ENCODE measurements at places on chromosomes 3 and 15.

GRCh38 chr3:25817638-25818037, 27.7 kb downstream of the OXSM start:
- no peak for DNase-seq

DNA sequence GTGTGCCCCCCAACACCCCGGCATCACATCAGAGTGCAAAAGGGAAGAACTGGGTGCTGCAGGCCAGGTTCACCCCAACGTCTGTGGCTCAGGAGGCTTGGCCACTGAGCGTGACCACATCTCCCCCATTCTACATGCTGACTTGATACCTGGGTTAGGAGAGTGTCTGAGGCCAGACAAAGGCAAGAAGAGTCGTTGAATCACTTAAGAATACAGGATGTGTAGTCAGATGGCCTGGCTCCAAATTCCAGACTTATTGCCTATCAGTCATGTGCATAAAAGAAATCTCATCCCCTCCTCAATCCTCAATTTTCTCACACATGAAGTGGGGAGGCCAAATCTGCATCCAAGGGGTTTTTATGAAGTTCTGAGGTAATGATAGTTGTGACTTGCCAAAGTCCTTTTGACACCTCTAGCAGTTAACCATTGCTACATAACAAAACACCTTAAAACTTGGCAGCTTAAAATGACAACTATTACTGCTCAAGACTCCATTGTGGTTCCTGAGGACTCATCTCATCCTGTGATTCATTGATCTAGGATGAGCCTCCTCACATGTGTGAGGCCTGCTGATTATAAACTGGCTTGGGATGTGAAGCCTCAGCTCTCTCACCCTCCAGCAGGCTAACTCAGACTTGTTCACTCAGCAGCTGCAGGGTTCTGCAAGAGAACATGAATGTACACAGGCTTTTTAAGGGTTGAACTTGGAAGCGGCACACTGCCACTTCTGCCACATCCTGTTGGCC, 138.8 kb upstream of the TLE3 start:
- DNase-seq, result no peak

- DNase-seq, result no peak
Observed at GRCh38 chr3:126531051-126531330, 7.0 kb downstream of the CHST13 start.

GRCh38 chr3:156702367-156702766, 28.0 kb downstream of the TIPARP start:
- DNase-seq, result no peak

DNA sequence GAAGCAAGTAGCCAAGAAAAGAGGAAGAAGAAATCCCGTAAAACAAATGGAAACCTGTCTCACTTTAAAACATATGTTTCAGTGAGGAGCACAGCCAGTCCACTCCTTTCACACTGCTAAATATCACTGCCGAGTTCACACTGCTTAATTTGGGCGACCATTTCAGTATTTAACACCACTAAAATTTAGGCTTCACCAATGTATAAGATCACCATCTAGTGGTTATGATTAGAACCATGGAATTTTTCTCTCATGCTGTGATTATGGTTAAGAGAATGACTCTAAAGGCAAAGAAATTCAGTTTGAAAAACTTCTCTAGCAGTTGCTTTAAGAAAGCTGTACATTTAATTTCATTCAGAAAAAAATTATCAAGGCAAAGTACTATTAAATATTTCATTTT, 16.6 kb downstream of the SLC4A7 start:
- no peak for DNase-seq

GRCh38 chr3:42443292-42443691, 32.9 kb upstream of the LYZL4 start:
- no peak for DNase-seq

DNA sequence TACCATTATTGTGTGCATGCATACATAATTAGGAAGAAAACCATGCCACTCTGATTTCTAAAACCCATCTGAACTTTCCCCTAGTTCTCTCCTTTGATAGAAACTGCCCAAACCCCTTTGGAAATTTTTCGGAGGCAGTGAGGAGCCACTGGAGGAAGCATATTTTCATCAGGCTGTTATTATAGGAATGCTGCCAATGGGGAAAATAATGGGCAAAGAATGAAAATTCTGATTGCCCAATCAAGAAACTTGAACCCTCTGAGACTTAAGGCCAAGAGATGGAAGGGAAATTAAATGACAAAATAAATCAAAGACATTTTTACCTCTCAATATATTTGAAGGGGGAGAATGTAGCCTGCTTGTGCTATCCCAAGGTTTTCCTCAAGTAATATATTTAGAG, 376.0 kb upstream of the PDZRN3 start:
- DNase-seq, result no peak

GRCh38 chr3:149647285-149647684, 10.5 kb downstream of the WWTR1 start:
- DNase-seq, result no peak

DNA sequence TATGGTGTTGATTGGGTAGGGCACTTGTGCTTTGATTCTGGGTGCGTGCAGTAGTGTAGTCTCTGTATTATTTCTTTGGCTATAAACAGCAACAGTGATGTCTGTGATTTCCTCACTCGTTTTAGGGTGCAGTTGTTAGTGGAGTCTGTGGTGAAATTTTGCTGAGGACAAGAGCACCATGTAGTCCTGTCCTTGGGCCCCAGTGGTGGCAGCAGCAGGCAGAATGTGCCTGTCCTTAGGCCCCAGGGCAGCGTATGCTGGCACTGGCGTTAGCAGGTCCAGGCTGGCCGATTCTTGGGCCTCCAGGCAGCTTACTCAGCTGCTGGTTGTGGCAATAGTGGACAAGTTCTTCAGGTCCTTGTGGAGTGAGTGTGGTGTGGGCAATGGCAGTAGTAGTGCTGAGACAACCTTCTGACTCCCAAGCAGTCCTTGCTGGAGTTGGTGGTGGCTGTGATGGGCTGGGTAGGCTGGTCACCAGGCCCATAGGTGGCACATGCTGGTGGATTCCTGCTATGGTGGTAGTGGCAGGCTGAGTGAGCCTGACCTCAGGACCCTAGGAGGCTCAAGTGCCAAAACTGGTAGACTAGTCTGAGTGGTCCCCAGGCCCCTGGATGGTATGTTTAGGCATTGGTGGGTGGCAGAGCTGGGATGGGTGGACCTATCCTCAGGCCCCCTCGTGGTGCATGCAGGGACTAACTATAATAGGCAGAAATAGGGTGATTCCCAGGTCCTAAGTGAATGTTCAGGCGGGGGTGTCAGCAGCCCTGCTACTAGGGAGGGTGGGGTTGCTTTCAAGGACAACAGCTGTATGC, 56.3 kb downstream of the TNFAIP8L3 start:
- no peak for DNase-seq

GRCh38 chr15:42147431-42147735, 9.1 kb downstream of the PLA2G4F start:
- DNase-seq, result no peak

DNA sequence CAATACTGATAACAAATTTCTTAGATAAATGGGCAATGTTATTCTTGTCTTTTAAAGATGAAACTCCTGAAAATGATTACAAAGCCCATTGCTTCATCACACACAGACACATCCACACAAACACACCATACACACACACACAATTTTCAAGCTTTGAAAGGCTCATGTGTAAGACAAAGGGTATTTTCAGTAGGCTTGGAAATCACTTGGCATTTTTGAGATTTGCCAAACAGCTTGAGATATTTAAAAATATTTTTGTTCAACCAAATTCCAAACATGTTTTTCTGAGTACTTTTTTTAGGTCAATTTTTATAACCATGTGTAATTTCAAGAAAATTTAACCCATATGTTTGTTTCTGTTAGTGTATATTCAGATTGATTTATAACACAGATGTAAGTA, 283.7 kb downstream of the ROBO2 start:
- DNase-seq, result no peak

- DNase-seq, result no peak
Observed at GRCh38 chr15:68298882-68299381, 21.4 kb downstream of the FEM1B start.

DNA sequence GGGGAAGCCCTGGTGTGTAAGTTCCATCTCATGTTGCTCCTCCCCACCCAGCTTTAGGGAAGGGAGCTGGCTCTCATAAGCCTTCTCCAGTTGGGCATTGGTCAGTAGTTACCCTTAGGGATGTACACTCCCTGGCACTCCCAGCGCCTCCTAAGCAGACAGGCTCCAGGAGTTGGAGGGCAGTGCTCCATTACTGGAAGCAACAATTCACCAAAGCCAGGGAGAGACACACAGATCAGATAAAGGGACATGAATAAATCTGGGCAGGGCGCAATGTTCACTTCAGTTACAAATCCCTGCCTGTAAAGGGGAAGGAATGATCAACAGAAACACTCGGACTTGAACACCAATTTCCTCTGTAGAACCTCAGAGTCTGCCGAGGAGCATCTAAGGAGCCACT, 169.1 kb upstream of the CTNNB1 start:
- no peak for DNase-seq

- DNase-seq, result no peak
Observed at GRCh38 chr3:67605377-67605776, 49.0 kb downstream of the SUCLG2 start.

DNA sequence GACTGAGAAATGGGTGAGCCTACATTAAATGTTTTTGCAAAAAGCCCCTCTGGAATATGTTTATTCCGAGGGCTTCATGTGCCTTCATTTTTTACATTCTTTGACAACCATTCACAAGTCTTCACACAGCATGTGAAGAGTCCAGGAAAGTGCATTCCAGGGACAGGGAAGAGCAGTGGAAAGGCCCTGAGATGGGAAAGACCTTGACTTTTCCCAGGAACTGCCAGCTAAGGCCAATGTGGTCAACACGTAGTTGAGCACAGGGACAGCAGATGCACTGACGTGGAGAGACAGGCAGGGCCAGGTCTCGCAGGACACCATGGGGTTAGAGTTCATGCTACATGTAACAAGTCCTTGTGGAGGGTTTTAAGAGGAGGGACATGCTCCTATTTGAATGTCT, 21.7 kb downstream of the SSR3 start:
- no peak for DNase-seq

GRCh38 chr3:187000711-187001151, 70.4 kb downstream of the ST6GAL1 start:
- DNase-seq, result no peak

DNA sequence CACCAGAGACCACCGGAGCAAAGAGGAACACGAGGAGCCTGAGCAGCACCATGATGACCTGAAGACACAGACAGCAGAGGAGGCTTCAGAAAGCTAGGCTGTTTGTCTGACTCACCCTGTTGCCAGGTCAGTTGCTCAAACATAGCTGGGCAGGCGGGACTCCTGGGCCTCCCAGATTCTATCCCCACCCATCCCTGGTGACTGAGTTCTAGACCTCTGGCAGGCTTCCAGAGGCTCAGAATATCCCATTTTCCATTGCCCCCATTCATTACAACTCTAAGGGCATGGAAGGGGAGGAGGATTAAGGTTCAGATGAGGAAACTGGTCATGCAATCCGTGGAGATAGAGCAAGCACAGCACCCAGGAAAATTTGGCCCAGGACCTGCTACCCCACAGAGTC, at the start of gene CDHR4:
TSS of gene CDHR4 (minus strand) at position 113 of the 400 bp plus-strand sequence. CDS start at position 52, 61 bp downstream.
- DNase-seq, result no peak

DNA sequence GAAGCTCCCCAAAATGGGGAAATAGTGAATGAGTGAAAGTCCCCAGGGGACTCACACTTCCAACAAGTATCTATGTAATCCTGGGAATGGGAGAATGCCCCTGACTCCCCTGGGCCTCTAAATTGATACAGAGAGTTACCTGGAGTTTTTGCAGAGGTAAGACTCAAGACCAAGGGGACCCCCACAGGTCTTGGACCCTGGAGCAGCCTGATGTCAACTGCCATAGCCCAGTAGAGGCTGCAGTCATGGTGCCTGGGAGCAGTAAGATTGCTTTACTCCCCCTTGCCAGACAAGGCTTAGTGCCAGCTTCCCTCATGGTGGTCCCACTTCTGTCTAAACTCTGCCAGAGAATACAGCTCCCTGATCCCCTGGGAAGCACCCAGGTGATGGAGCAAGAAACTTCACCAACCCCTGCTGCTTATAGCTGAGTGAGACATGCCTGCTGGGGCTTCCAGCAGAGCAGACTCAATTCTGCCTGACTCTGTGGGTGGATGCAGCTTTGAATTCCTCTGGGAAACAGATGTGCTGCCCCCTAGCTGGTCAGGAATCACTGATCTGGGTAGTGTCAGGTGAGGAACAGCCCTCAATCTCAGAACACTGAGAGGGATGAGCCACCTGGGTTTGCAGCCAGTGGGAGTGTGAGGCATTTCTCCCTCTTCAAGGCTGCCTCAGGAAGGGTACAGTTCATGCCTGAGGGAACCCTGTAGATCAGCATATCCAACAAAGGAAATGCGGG, 485.9 kb downstream of the NSUN3 start:
- DNase-seq, result no peak

DNA sequence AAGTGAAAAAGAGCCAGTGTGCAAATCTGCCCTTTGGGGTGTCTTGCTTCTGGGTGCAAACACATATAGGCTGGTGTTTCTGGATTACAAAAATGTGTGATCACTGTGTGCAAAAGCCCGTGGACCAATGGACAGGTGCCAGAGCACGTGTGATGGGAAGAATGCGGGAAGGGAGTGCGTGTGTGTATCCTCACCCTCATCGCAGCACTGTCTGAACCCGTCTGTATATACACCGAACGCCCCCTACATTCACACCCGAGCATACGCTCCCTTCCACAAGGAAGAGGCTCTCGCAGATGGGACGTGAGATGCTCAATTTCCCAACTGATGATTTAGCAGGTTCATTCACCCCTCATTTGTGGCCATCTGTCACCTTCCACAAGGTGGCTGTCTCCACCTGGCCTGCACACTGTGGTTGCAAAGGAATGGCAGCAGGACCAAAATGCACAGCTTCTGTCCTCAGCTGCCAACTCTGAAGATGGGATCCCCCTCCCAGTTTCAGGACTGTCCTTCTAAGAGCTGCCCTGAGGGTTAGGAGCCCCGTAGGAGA, 19.4 kb upstream of the SLC6A1 start:
- no peak for DNase-seq

DNA sequence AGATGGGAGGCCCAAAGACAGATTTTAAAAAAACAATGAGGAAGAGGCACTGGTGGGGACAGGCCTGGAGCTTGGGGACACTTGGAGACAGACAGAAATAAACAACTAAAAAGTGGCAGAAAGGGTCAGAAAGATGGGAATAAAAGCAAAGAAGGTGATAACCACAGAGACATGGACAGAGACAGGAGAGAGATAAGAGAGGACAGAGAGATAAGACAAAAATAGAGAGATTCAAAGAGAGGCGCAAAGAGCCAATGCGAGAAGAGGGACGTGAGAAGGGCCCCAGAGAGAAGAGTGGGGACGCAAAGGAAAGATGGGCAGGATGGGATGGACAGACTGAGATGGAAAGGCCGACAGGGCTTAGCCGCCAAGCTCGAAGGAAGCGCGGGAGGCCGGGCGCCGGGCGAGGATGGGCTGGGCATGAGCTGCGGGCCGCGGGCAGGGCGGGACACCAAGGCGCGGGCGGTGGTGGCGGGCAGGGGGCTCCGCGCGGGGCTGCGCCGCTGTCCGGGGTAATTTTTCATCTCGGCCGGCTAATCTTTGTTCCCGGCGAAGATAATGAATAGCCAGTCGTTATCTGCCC, 3.1 kb upstream of the GATA2 start:
- DNase-seq, result no peak

GRCh38 chr15:55784286-55784685, 41.3 kb upstream of the PRTG start:
- no peak for DNase-seq

GRCh38 chr3:13522236-13522635, 26.7 kb upstream of the FBLN2 start:
- no peak for DNase-seq

- DNase-seq, result no peak
Observed at GRCh38 chr15:92605225-92605944, 50.2 kb downstream of the FAM174B start.

- no peak for DNase-seq
Observed at GRCh38 chr3:48474619-48475018, 28.1 kb downstream of the ATRIP start.
